ENCODE measurements at places on chromosomes 11 and 22.

DNA sequence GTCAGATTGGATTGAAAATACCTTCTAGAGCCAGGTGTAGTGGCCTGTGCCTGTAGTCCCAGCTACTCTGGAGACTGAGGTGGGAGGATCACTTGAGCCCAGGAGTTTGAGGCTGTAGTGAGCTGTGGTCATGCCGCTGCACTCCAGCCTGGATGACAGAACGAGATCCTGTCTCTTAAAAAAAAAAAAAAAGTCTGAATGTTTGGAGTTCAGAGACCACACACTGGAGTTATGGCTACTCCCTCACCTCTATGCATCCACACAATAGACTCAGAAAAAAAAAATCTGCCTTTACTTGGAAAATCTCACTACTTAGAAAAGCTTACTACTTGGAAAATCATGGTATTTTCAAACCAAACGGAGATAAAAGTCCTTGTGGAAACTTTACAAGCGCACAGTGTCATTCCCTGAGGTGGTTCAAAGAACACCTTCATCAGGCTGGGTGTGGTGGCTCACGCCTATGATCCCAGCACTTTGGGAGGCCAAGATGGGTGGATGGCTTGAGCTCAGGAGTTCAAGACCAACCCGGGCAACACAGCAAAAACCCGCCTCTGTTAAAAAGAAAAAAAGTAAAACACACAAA lies 63.9 kb upstream of the PICALM start:
- no peak for DNase-seq

- DNase-seq = no peak
Observed at GRCh38 chr22:20239676-20240446, 28.3 kb downstream of the RTN4R start.

DNA sequence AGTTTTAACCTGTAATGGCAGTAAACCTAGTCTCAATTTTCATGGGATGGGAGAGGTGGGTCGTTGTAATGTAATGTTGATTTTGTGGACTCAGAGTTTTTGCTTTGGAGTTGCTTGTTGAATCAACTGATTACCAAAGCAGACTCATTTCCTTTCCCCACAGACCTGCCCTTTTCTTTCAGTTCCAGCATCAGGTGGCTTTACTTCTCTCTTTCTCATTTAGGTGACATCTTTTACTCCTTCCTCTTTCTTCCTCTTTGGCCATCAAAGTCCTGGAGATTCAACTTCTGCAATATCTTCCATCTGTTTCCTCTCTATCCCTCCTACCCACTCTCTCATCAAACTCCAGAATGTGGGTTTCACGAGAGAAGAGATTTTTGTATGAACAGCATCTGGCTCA lies 313.9 kb downstream of the TMEM135 start:
- DNase-seq = no peak

- no peak for DNase-seq
Observed at GRCh38 chr11:43833657-43834073, 47.0 kb upstream of the ALKBH3 start.

- DNase-seq = no peak
Observed at GRCh38 chr11:93728792-93729128, 12.5 kb downstream of the TAF1D start.

DNA sequence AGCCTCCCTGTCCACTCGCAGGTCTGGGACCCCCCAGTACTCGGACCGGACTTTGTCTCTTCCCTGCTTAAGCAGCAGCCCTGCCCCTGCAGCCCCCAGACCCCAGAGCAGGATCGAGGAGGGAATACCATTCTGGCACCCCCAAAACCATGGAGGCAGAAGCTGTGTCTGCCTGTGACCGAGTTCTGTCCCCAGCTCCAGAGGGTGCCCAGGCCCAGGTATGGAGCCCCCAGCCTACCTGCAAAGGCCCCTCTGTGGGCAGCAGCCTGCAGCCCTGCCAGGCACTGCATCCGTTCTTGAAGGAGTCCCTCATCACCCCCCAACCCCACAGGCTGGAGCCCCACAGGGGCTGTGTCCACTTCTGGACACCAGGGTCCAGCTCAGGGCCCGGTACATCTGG lies 163.8 kb downstream of the BRD1 start:
- DNase-seq = no peak

DNA sequence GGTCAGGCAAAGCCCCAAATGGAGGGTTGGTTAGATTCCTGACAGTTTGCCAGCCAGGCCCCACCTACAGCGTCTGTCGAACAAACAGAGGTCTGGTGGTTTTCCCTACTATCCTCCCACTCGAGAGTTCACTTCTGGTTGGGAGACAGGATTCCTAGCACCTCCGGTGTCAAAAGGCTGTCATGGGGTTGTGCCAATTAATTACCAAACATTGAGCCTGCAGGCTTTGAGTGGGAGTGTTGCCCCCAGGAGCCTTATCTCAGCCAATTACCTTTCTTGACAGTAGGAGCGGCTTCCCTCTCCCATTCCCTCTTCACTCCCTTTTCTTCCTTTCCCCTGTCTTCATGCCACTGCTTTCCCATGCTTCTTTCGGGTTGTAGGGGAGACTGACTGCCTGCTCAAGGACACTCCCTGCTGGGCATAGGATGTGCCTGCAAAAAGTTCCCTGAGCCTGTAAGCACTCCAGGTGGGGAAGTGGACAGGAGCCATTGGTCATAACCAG lies 4.7 kb upstream of the TTC36 start:
- DNase-seq = no peak

- no peak for DNase-seq
Observed at GRCh38 chr11:130180896-130181294, 21.3 kb downstream of the ST14 start.

GRCh38 chr11:66328302-66329144 lies 7.7 kb downstream of the RIN1 start:
- peak; percentile 64 for DNase-seq

DNA sequence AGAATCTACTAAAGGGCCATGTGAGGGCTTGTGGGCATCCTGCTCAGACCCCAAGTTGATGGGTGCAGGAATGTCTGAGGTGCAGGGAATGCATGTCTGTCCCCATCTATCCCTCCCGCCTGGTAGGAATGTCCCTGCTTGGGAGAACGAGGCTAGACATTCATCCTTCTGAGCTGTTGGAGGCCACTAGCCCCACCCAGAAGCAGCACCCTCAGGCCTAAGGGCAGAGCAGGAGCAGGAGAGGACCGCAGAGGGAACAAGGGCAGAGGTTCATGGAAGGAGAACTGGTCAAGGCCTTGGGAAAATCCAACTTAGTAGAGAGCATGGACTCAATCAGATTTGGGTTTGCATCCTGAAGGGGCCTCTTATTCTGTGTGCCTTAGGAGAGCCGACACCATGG lies 22.1 kb upstream of the LMO1 start:
- no peak for DNase-seq

- DNase-seq = no peak
Observed at GRCh38 chr11:59291228-59291627, 67.5 kb upstream of the OR5AN1 start.

DNA sequence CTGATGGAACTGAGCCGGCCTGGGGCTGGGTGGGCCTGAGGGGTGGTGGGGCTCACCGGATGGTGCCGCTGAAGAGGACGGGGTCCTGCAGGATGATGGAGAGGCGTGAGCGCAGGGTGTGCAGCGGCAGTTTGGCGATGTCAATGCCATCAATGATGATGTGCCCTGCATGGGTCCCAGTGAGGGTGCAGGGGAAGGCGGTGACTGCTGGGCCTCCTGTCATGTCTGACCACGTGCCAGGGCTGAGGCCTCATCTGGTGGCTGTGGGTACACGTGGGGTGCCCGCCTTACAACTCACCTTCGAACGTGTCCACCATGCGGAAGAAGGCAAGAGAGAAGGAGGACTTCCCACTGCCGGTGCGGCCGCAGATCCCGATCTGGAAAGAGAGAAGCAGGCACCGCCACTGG lies 7.1 kb upstream of the KCNJ11 start:
- no peak for DNase-seq

GRCh38 chr11:127362754-127363308 lies 362.3 kb upstream of the KIRREL3 start:
- DNase-seq = no peak

DNA sequence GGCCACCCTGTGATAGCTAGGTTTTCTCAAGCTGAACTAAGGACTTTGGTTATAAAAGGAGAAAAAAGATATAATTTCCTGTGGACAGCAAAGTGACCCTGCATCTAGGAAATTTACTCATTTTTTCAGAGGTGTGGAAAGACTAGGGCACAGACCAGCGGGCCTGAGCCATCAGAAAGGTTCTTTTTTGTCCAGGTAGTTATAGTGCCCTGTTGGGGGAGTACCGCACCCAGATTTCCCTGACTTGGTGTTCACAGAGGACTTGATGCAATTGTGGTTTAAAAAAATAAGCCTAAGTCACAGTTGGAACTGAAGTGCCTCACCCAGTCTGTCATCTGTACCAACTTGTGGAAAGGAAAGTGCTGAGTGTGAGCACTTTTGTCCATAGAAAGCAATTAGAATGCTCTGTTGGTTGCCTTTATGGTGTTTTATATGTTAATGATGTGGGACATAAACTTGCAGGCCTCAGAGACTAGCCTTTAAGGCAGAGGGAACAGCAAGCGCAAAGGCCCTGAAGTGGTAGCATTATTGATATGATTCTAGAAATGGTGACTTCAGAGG lies 3.1 kb downstream of the SYT9 start:
- DNase-seq = no peak

DNA sequence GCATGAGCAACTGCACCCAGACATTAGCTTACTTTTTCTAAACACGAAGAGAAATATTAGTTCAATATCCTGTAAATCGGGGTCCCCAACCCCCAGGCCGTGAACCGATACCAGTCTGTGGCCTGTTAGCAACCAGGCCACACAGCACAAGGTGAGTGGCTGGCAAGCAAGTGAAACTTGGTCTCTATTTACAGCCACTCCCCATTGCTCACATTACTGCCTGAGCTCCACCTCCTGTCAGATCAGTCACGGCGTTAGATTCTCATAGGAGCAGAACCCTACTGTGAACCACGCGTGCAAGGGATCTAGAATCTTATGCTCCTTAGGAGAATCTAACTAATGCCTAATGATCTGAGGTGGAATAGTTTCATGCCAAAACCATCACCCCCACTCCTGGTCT lies 27.8 kb upstream of the DEPDC7 start:
- DNase-seq = no peak

DNA sequence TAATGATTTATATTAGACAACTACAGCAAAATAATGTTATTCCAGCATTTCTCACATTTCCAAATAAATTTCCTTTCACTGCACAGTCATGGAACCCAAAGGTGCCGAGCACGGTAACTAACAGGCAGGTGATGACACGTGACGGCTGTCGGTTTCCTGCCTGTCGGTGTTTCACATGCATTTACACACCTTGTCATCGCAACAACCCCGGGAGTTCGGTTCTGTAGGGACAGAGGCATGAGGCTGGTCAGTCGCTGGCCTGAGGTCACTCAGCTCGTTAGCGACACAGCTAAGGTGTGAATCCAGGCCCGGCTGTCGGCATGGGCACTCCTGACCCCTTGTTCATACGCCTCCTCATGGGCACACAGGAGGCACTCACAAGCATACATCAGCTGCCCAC lies 9.9 kb downstream of the DNAL4 start:
- no peak for DNase-seq

GRCh38 chr11:13862845-13863392 lies 99.6 kb upstream of the SPON1 start:
- DNase-seq = no peak

DNA sequence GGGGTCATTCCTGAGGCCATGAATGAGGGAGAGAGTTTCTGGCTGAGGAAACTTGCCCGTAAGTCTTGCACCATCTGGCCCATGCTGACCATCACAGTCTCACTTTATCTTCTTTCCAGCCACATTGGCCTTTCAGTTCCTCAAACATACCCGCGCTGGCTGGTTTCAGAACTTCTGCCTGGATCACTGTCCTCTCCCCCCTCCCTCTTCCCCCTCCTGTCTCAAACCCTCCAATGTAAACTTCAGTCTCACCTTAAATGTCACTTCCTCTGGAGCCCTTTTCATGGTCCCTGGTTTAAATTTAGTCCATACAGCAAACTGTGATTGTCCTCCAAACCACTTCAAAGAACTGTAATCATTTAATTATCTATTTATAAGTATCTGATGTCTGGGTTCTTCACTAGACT lies 3.7 kb upstream of the TMEM109 start:
- no peak for DNase-seq

GRCh38 chr22:39405346-39406085 lies 5.9 kb downstream of the TAB1 start:
- DNase-seq = no peak

DNA sequence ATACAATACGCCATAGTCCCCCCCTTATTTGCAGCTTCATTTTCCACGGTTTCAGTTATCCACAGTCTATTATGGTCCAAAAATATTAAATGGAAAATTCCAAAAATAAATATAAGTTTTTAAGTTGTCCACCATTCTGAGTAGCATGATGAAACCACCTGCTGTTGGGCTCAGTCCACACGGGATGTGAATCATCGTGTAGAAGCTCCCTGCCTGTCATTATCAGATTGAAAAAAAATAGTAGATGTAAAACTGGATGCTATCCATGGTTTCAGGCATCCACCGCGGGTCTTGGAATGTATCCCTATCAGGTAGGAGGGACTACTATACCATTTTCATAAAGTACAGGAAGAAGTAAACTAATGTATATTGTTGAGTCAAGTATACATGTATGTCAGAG lies 127.4 kb downstream of the TTC17 start:
- no peak for DNase-seq

GRCh38 chr22:29701155-29701999 lies 18.4 kb upstream of the CABP7 start:
- no peak for DNase-seq

- DNase-seq = no peak
Observed at GRCh38 chr22:43820651-43821305, 8.7 kb upstream of the EFCAB6 start.

- no peak for DNase-seq
Observed at GRCh38 chr22:30290342-30291057, 1.2 kb upstream of the CASTOR1 start.

DNA sequence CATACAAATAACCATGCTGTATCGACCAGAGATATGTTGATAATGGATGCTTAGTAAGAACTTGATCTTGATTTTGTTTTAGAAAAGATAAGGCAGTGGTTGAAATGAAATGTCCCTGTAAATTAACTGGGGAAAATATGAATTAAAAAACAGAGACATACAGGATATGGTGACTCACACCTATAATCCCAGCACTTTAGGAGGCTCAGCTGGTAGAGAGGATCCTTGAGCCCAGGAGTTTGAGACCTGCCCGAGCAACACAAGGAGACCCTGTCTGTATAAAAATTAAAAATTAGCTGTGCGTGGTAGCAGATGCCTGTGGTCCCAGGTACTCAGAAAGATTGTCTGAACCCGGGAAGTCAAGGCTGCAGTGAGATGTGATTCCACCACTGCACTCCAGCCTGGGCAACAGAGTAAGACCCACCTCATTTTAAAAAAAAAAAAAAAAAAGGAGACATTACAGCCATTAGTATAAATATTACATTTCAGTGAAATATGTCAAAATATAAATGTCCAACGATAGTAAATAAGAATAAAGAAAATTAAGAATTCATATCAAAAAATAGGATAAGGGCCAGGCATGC lies 4.6 kb downstream of the PICALM start:
- DNase-seq = no peak

Data from stimulated activated CD8-positive, alpha-beta memory T cell treated with anti-CD3 and anti-CD28 coated beads, Interleukin-7, amount 100 ng/mL, for 24 hours (primary cell).